ENCODE measurements at places on chromosomes 12 and 14.

- no peak for DNase-seq
These were observed 12.2 kb upstream of the SELPLG start for GRCh38 chr12:108645686-108646599.

DNA sequence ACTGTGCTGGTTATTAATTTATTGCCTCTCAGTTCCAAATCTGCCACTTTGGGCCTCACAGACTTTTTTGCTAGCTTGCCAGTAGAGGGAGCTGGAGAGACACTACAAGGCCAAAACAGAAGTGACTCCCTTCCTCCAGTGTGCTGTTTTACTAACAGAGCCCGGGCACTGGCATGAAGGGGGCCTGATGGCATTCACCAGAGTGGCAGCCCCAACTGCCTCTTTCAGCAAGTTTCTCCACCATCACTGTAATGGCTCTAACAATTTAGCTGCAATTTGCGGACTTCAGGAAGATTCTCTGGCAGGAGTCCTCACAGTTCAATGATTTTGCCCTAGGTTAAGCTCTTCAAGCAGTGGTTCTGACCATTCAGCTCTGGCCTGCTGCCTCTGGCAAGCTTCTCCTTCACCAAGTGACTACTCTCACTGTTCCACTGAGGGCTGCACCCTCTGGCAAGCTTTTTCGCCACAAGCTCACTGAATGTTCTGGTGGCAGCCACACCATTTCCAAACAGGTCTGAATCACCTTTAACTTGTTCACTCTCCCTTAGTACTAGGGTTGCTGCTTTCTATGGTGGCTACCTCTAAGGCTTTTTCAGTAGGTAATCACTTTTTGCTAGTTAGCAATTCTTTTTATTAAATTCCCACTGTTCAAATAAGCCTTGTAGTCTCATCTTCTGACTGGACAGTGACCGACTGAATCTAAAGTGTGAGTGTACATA is 104.9 kb downstream of the ZC3H14 start:
- DNase-seq: peak; percentile 18

GRCh38 chr14:63659726-63660125 is 18.1 kb upstream of the WDR89 start:
- no peak for DNase-seq

DNA sequence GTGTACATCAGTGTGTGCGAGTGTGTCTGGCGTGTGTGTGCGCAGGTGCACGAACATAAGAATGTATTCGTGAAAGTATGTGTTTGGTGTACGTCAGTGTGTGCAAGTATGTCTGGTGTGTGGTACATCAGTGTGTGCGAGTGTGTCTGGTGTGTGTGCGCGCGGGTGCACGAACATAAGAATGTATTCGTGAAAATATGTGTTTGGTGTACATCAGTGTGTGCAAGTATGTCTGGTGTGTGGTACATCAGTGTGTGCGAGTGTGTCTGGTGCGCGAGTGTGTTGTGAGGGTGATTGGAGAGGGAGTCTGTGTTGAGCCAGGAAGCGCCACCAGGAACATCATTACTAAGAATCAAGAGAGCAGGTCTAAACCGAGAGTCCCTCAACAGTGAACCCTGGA is 143.8 kb downstream of the BCL11B start:
- no peak for DNase-seq

DNA sequence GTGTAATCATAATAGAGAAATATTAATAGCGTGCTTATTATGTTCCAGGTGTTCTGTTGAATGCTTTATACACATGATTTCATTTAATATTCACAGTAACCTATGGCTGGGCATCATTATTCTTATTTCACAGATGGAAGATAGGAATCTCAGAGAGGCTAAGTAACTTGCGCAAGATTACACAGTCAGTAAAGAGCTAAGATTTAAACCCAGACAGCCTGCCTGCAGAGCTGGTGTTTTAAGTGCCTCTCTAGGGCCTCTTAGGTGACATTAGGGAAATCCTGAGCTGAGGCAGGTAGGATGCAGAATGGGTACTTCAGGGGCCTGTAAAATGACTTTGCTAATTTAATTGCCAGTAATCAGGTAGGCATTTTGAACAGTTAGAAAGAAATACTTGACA is 18.5 kb upstream of the BHLHE41 start:
- DNase-seq: no peak

- DNase-seq: no peak
These were observed 915.3 kb downstream of the FSCB start for GRCh38 chr14:43591776-43592175.

DNA sequence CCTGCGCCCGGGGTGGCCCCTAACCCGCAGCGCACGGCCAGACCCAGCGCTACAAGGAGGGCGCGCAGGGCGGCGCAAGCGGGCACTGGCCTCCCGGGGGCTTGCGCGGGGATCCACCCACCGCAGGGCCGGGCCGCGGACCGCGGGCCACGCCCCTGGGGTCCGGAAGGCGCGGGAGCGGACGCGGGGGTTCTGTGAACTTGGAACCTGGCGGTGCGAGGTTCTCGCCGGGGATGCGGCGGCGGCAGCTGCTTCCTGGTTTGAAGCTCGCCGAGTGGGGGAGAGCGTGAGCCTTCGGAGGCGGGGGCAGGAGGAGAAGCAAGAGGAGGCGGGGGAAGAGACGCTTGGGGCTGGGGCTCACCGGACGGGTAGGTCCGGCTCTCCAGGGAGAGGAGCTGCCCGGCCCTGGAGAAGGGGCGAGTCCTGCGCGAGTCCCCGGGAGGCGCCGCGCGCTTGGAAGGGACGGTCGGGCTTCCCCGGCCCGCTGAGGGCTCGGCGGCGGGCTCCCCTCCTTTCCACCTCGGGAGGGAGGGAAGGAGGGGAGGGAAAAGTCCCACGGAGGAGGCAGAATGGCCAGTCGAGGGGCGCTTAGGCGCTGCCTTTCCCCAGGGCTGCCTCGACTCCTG is at the start of gene PRKCH:
TSS of gene PRKCH (plus strand) at position 195 of the 626 bp plus-strand sequence. CDS start 523 bp downstream, outside the sequence.
- peak; percentile 65 for DNase-seq

DNA sequence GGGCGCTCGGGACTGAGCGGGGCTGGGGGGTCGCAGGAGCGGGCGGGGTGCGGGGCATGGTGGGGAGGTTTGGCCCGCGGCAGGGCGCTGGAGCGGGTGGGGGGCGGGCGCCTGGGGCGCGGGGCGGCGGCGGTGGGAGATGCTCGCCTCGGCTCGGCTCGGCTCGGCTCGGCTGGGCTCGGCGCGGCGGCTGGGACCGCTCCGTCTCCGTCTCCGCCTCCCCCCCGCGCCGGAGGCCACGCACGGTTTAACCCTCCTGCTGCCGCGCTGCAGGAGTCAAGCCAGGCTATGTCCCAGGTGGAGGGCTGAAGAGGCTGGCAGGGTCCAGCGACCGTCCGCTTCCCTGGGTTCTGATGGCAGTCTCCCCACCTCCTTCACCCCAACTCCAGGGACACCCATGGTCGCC is at the start of gene PIANP:
TSS of gene PIANP (minus strand) at position 170 of the 406 bp plus-strand sequence. CDS start 2,754 bp downstream, outside the sequence.
- DNase-seq: peak; percentile 45

- peak; percentile 55 for DNase-seq
These were observed 234.0 kb downstream of the SPTSSA start for GRCh38 chr14:34227834-34228649.

GRCh38 chr14:70810621-70811020 is 1.3 kb upstream of the MAP3K9 start:
- DNase-seq: no peak

- no peak for DNase-seq
These were observed 75.1 kb upstream of the CAPRIN2 start for GRCh38 chr12:30829876-30830275.

DNA sequence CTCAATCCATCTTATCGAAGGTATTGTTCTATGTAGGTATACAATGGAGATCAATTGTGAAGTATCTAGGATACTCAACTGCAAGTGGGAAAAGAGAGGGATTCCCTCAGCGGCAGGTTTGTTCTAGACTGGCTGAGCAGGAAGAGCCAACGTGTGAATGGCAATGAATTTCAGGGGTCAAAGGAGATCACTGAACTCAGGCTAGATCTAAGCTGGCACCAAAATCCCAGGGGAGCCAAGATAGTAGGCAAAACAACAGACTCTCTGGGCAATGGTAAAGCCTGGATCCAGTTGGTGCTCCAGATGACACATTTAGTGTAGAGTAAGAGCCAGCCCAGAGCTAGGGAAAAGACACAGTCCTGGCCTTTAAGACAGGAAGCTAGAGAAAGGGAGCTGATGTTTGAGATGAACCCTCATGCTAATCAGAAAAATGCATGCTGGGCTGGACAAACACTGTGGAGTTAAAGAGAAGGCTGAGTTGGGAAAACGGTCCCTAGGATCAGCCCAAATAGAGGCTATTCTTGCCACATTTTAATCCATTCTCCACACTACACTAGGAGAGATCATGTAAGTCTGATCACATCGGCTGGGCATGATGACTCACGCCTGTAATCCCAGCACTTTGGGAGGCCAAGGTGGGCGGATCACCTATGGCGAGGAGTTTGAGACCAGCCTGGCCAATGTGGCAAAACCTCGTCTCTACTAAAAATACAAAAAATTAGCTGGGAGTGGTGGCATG is 45.6 kb downstream of the EFCAB11 start:
- no peak for DNase-seq

DNA sequence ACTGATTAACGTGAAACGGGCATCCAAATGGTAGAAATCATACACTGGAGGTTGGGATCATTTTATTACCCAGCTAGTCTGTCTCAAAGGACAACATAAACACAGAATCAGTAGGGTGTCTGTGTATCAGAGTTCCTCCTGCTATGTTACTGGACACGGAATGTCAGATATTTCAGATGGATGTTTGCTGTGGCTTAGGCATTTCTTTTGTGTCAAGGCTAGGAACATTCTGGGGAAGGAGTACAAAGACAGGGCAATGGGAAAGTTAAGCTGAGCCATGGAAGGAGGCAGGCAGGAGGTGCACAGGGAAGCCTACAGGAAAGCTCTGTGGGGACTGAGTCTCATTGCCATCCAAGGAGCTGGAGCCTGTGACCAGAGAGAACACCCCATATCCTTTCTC is 254.6 kb downstream of the C12orf75 start:
- DNase-seq: no peak

DNA sequence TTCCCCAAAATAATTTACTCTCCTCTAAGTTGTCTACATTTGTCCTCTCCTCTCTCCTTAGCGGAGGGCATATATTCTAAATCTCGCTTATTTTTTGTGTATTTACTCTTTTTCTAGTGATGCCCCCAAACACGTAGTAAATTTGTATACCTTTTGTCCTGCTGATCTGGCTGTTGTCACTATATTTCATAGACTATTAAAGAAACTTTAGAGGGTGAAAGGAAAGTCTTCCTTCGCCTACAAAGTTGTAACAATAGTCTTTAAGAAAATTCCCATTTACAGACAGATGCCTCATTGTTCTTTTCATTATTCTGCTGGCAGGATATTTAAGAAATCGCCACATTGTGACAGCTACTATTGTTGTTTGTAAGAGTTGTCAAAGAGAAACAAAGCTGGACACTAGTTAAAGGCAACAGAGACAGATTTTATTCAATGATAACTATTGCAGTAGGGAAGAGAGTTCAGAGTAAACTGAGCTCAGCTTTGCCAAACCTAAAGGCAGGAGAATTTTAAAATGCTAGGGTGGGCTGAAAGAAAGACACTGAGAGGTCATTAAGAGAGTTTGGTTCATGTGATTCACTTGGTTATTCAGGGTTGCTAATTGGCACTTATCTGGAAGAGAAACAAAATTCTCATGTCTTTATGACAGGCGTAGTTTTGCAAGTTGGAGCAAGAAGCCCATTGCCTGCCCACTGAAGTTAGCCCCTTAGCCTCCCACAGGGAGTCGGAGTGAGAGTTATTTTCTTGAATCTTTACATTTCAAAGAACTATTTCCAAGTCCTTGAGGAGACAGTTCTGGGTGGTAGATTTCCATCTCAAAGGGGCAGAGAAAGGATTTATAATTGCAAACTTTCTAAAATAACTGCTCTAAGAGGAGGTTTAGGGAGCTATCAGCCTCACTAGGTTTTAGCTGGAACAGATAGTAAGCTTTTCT is 1272.5 kb upstream of the SEL1L start:
- no peak for DNase-seq

DNA sequence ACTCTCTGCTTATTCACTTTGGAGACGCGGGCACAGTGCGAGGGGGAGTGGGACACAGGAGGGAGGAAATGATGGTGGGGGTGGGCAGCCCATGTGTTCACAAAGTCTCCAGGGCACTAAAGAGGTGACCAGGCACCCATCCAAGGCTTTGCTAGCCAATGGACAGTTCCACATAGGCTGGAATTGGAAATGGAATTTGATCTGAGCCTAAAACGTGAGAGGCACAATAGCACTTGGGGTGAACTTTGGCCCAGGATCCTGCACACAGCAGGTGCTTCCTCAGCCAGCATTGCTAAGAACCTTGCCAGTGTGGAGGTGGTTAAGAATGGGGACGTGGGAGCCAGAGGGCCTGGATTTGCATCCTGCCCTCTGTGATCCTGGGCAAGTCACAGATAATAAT is 193.8 kb downstream of the CHST11 start:
- DNase-seq: no peak

GRCh38 chr12:12922978-12923377 is 29.0 kb downstream of the GPRC5D start:
- no peak for DNase-seq

GRCh38 chr14:103189481-103190470 is 66.5 kb downstream of the TNFAIP2 start:
- DNase-seq: no peak

DNA sequence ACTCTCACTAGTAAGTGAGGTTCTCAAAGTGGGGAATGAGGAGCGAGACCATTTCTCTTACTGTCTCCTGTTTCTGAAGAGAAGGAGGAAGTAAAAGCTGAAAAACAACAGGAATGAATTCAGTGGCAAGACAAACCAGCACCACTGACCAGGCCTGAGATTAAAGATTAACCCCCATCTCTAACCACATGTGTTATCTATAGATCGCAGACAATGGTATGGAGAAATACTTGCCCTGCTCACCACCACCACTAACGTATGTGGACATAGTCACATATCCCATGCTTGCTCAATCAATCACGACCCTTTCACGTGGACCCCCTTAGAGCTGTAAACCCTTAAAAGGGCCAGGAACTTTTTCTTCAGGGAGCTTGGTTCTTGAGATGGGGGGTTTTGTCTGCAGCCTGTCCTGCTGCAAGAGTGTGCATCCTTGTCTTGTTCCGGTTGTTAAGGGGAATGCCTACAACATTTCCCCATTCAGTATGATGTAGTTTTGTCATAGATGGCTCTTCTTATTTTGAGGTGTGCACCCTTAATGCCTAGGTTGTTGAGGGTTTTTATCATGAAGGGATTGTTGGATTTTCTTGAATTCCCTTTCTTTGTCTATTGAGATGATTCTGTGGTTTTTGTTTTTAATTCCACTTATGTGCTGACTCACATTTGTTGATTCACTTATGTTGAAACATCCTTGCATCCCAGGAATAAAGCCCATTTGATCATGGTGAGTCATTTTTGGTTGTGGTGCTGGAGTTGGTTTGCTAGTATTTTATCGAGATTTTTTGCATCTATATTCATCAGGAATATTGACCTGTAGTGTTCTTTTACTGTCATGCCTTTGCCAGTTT is 698.8 kb upstream of the LMO3 start:
- DNase-seq: no peak

Data from HuH-7.5 (cell line).